ENCODE measurements at places on chromosomes 1 and 21.

- DNase-seq, result no peak
Observed at GRCh38 chr1:97608272-97608671, 312.6 kb downstream of the DPYD start.

GRCh38 chr1:26784023-26784871 is 3.5 kb upstream of the PIGV start:
- DNase-seq, result no peak

- DNase-seq, result no peak
Observed at GRCh38 chr1:234977875-234978396, 150.7 kb downstream of the TOMM20 start.

DNA sequence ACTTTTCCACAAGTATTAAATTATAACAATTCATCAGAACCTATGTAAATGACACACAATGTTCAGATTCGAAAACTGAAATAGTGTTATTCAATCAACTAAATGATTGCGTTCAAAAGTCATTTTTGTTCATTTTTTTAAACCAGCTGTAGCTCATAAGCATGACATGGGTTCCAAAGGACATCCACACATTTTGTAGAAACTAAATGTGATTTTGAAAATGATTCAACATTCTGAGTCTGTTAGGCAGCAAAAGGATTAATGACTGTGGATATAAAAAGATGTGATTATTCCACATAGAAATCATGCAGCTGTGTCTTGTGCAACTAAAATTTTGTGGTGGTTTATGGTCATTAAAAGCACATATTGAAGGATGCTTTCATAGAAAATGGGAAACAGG is 204.5 kb downstream of the BRINP3 start:
- no peak for DNase-seq

DNA sequence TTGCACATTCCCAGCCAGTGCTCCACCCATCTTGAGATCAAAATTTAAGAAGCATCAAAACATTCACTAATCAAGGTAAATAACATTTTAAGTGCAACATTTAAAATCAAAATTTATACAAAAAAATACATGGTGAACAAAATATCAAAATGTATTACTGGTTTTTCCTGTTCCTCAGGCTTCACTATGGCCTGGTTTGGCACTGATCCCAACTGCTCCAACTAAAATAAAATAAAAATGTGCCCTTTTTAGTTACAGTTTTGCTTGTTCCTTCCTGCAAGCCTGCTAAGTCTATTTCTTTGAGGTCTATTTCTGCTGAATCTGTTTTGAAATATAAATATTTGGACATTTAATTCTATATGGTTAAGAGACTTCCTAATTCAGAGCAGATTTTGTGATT is 54.9 kb downstream of the ADAMTS1 start:
- DNase-seq, result no peak

DNA sequence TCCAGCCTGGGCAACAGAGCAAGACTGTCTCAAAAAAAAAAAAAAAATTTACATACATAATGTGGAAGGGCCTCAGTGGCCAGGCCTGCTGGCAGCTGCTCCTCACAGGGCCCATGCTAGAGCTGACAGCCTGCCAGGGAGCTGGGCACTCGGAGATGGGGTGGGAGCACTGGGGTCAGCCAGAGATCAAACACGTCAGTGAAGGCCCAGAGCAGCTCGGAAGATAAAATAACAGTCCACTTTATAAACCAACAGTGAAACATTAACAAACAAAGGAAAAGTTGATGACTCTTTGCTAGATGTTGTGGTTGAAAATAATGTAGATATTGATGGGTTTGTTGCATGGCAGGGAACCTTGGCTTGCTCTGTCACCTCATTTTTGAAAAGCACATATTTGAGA is 42.7 kb downstream of the ATP5PF start:
- DNase-seq, result no peak

GRCh38 chr1:19467199-19468187 is 17.8 kb downstream of the CAPZB start:
- no peak for DNase-seq

DNA sequence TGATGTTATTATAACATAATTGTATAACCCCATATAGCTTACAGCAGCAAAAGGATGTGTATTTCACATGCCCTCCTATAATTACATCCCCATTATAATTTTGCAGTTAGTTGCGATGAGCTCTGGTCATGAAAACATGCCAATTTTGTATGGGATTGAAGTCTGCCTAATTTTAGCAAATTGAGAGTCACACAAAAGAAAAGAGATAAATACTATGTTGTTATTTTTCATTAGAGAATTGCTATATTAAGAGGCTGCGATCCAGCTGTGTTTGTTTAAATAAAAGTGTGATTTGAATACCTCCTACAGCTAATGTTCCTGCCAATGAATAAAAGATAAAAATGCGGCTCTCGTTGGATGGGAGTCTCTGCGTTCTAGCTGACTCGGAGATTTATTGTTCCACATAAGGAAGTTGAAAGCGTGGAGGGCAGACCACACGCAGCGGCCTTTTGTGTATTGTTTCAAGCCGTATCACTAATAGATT is 461.0 kb upstream of the NFIA start:
- no peak for DNase-seq

DNA sequence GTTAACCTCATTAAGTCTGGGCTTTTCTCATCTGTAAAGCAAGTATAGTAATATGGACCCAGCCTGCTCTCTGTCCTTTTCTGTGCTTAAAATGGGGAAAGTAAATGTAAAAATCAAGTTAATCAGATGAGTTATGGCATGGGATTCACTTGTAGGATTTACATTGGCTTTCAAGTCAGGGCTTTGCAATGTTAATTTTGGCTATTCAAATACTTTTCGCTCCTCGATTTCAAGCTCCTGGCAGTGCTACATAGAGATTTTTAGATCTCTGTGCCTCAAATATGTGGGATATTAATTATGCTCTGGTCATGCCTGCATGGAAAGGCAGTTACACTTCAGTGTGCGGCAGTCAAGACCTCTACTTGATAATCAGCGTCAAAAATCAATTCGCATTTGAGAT is 709.8 kb downstream of the LTN1 start:
- DNase-seq, result no peak

GRCh38 chr1:170114906-170115305 is 30.9 kb upstream of the NTMT2 start:
- DNase-seq, result no peak

- DNase-seq, result no peak
Observed at GRCh38 chr1:242847390-242847993, 323.0 kb upstream of the PLD5 start.

DNA sequence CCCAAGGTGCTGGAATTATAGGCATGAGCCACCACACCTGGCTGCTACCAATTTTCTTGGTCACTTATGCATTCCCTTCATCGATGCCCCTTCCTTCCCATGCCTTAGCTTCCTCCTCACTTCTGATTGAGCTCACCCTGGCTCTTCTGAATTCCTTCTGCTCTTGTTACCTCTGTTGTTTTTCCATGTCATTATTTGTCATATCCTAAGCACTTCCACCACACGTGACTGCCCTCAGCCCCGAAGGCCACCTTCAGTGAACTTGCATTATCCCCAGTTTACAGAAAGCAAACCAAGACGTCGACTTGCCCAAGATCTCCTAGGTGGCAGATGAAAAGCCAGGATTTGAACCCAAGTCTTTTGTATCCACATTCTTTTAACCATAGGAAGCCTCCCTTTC is 30.7 kb downstream of the CA6 start:
- no peak for DNase-seq

- DNase-seq, result peak; percentile 11
Observed at GRCh38 chr1:42957880-42958487, 684 bp downstream of the SLC2A1 start.

- DNase-seq, result no peak
Observed at GRCh38 chr1:188669728-188670382, 1807.8 kb downstream of the BRINP3 start.

DNA sequence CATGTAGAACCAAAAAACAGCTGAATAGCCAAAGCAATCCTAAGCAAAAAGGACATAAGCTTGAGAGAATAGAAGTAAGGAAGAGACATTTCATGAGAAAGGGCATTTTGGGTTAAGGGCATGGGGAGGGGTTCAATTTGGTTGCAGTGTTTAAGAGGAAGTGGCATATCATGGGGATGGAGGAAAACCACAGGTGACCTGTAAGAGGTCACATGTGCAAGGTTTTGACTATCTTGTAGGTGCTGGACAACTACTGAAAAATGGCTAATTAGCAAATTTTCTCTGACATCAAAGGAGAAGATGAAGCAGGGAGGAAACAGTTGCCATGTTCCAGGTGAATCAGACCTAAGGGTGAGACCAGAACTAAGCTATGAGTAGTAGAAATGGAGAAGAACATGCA is 31.3 kb upstream of the ROR1 start:
- DNase-seq, result no peak

DNA sequence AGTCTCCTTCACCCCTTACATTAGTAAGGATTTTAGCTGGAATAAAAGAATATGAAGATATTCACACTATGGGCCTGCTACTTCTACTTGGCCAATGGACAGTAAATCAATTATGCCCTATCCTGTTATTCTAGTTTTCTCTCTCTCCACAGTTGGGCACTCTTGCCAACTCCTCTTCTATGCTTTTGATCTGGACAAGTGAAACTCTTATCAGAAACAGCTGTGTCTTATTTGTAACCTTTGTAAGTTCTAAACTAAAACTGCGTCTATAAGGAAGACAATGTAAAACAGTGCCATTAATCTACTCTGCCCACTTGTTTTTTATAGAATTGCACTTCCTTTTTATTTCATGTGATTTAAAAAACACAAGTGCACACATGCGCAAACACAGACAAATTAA is 244.0 kb upstream of the DMRTA2 start:
- no peak for DNase-seq

- no peak for DNase-seq
Observed at GRCh38 chr1:203158960-203159665, 16.5 kb downstream of the MYBPH start.

GRCh38 chr1:184443624-184444023 is 56.8 kb downstream of the C1orf21 start:
- DNase-seq, result no peak

DNA sequence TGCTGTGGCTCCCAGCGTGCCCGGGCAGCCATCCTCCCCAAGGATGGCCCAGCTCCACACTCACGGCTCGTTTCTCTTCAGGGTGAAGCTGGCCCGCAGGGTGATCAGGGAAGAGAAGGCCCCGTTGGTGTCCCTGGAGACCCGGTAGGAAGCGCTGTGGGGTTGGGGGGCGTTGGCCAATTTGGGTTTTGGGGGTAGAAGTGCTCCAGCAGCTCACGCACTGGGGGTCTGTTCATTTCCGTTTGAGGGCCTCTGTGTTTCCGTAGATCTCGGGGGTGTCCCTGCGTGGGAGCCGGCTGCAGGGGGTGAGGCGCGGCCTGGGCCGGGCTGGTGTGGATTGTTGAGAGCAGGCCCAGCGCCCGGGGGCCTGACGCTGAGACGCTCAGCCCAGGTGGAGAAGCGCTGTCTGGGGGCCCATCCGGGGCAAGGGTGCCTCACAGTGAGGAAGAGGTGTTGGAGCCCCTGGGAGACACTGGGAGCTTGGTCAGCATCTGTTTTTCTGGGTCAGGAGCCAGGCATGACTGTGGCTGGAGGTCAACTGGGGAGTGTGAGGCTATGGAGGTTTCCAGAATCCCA is 12.6 kb downstream of the COL6A1 start:
- no peak for DNase-seq

GRCh38 chr1:87973896-87974295 is 645.2 kb downstream of the LMO4 start:
- DNase-seq, result no peak

GRCh38 chr1:54936791-54937190 is 43.6 kb upstream of the TMEM61 start:
- no peak for DNase-seq

DNA sequence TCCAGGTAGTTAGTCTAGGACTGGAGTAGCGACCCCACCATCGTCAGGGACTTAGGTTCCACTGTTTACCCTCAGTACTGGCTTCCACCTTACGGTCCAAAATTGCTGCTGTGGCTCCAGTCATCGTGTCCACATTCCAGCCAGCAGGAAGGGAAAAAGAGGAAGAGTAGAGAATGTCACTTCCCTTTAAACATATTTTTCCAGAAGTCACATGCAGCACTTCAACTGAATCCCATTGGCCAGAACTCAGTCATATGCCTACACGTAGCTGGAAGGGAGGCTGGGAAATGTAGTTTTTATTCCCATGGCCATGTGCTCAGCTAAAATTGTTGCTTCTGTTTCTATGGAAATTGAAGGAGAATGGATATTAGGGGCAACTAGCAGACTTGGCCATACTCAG is 84.1 kb upstream of the SELENON start:
- no peak for DNase-seq

GRCh38 chr1:164704954-164705353 is 146.0 kb downstream of the PBX1 start:
- DNase-seq, result no peak

- no peak for DNase-seq
Observed at GRCh38 chr1:170864876-170865538, 70.3 kb upstream of the MROH9 start.

GRCh38 chr1:1023700-1024099 is 3.8 kb downstream of the AGRN start:
- DNase-seq, result no peak

DNA sequence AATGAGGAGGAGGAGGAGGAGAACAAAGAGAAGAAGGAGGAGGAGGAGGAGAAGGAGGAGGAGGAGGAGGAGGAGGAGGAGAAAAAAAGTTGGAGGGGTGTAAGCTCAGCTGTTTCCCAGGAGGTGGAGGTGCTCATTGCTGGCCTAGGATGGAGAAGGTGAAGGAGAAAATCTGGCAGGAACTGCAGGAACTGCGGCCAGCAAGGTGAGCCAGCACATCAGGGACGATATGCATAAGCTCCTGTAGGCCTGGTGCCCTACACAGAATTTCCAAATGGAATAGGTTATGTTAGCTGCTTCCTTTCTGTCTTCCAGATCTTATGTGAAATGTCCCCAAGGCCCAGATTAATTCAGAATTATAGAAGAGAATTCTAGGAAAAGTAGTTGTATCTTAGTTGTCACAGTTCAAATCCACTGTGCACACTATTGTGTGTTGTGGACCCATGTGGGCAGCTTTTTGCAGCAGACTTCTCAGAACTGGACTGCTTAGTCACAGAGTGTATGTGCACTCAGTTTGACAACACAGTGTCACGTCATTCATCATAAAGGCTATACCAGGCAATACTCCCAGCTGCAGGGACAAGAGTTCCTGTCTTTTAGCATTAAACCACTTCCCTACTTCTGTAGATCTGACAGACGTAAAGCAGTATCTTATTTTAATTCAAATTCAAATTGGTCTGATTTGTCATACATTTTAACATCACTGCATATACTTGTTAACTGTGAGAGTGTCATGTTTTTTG is 303.7 kb downstream of the HLX start:
- DNase-seq, result no peak

- no peak for DNase-seq
Observed at GRCh38 chr1:88104236-88104635, 579.8 kb upstream of the PKN2 start.
